Heart left ventricle (tissue), 16 donors: ENCODE measurements at places on chromosomes 4 and X.

DNA sequence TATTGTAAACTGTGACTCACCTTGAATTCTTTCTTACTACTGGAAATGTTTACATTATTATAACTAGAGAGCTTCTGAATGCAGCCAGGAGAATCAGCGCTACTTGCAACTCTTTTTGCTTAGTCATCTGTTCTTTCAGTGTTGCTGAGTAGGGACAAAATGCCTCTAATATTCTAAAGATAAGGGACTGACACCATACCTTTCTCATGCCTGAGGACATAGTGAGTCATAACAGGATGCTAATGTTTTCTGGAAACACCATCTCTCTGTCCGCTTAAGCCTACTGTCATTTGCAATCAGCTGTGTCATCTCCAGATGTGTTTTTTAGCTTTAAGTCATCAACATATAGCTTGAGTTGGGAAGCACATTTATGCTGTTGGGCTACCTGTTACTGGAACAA is 108.3 kb downstream of the QRFPR start:
- no peak for DNase-seq

- DNase-seq, result peak; percentile 57
These were observed 54.5 kb upstream of the BCOR start for GRCh38 chrX:40152173-40152711.

- no peak for DNase-seq
These were observed 12.3 kb upstream of the SYTL5 start for GRCh38 chrX:37993837-37994619.

DNA sequence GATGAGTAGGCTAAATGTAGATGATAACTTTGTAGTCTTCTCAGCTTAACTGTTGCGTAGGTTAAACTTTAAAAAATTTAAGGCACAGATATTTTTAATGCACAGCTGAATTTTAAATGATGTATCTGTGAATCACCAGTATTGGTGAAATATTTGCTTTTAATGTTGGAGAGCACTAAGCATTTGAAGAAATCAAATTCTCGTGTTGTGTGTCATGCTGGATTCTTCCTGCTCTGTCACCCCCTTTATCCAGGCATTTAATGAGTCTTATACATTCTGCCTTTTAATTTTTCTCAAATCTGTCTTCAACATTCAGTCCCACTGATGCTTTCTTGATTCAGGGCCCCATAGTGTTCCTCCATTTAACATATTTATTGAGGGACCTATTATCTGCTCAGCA is 76.7 kb downstream of the SLC4A4 start:
- DNase-seq, result no peak

GRCh38 chr4:165740911-165741310 is 132.1 kb upstream of the TLL1 start:
- DNase-seq, result no peak

DNA sequence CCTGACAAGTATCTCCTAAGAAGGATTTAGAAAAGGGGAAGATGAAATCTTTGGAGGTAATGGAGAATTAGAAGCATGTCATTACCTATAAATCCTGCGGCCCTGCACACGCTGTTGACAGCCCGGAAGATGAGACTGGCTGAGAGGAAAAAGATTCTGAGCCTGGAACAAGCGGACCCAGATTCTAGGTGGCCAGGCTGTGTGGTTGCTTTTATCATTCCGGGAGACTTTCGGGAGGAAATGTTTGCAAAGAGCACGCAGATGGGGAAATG is 5.8 kb upstream of the PPP2R3B start:
- no peak for DNase-seq

DNA sequence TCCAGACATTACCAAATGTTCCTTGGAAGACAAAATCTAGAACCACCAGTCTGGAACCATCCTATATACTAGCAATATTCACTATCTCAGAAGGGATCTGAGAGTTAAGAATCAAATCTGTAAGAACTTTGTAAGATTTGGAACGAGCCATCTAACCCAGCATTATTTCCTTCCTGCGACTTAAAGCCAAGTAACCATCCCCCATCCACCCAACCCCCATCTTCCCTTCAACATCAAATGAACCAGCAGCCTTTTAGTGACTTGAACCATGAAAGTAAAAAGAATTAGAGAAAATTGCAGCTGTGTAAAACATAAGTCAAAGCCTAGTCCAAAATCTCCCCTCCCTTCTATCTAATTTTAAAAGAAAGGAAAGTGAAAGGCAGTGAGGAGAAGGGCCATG is 15.6 kb downstream of the RBM47 start:
- DNase-seq, result no peak

DNA sequence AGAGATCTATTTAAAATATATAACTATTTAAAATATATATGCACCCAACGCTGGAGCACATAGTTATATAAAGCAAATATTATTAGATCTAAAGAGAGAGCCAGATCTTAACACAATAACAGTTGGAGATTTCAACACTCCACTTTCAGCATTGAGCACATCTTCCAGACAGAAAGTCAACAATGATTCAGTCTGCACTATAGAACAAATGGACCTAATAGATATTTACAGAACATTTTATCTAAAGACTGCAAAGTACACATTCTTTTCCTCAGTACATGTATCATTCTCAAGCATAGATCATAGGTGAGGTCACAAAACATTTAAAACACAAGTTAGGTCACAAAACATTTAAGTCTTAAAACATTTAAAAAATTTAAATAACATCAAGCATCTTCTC is 36.4 kb downstream of the NLRP2B start:
- no peak for DNase-seq

- no peak for DNase-seq
These were observed 47.6 kb downstream of the HTT start for GRCh38 chr4:3122081-3122563.

DNA sequence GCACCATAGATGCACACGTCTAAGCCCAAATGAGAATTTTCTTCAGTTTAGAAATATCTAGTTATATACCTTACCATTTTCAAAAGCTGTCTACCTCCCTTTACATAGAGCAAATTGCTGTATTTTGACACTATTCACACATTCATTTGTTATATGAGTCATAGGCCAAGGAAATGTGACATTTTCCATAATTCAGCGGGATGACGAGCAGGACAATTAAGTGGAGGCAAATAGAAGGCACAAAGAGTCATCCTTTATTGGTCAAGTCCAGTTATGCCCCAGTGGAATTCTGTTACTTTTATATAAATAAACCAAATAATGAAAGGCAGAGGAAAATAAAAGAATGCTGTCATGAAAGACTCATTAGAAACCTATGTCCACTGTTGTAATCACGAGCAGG is 27.9 kb downstream of the FGF13 start:
- DNase-seq, result no peak

- no peak for DNase-seq
These were observed 1108.1 kb downstream of the PCDH19 start for GRCh38 chrX:99301990-99302389.

GRCh38 chrX:50168241-50168687 is 32.5 kb downstream of the AKAP4 start:
- no peak for DNase-seq

GRCh38 chr4:184632842-184633241 is 16.4 kb downstream of the CASP3 start:
- no peak for DNase-seq

DNA sequence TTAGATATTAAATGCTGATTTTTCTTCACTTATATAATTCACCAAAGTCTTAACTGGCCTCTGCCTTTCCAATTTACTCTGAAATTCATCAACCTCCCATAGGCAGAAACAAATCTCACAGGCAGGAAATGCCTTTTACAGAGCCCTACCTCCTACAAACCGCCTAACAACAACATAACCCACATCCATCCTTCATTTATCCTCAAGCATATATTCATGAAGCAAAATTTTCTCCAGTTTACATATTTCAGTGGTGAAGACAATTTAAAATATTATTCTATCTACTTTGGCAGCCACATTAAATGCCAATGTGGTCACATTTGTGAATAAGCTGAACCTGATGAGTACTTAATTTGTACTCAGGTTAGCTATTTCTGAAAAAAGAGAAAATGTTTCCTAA is 30.3 kb downstream of the SEPSECS start:
- DNase-seq, result no peak
